ENCODE measurements at places on chromosomes 5 and 9. TPM values are rescaled to one million over a fixed set of nuclear protein-coding genes. Genes with fewer than 3 reads are reported as not detected.

DNA sequence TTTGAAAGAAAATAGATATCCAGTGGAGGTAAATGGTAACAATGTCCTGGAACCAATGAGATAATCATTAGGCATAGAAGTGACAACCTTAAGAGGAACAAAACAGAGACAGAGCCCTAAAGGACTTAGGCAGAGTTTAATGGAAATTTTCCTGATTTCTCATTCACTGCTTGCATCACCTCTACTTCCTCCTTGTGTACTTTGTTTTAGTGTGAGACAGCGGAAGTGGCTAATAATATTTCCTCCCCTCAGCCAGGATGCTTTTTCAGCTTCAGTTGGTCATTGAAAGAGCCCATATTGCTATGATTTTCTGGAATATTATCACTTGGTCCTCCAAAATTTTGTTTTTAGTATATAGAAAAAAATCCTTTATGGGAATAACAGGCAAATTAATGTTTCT, 153.4 kb upstream of the MPDZ start:
- no peak for DNase-seq

Gene ASTN2
- total RNA-seq = 3.0 TPM

GRCh38 chr5:175695161-175696126, 37.6 kb downstream of the HRH2 start:
- no peak for DNase-seq

DNA sequence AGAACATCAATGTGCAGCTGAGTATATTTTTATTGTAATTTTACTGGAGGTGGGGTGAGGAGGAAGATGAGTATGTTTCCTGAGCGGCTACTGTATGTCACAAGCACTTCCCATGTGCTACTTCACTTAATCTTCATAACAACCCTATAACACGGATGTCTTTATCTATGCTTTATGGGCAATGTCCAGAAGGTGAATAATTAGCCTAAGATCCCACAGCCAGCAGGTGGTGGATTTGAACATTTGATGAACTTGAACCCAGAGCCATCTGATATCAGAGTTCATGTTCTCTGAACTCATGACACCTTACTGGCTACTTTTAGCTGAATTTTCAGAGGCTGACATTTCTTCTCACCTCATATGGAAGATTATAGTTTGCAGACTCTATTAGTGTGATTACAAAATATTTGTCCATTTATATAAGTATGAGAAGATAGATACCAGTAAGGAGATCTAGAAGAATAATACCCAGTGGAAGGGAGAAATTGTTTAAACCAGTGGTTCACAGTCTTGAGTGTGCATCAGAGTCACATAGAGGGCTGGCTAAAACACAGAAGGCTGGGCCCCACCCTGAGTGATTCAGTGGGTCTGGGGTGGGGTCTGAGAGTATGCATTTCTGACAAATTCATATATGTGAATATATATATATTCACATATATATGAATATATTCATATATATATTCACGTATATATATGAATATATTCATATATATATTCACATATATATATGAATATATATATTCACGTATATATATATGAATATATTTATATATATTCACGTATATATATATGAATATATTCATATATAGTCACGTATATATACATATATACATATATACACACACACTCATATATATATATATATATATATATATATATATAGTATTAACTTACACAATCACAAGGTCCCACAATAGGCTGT, 164.4 kb upstream of the NR3C1 start:
- DNase-seq = no peak

Gene GDA
- total RNA-seq = not detected

DNA sequence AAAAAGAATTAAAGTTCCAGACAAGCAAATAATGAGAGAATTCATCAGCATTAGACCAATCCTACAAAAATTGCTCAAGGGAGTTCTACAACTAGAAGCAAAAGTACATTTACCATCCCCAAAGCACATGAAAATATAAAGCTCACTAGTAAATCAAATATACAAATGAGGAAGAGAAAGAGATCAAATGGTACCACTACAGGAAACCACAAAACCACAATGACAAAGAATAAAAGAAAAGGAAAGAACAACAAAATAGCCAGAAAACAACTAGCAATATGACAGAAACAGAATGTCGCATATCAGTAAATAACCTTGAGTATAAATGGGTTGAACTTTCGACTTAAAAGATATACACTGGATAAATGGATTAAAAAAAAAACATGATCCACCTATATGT, 739.0 kb downstream of the DTWD2 start:
- DNase-seq = no peak

DNA sequence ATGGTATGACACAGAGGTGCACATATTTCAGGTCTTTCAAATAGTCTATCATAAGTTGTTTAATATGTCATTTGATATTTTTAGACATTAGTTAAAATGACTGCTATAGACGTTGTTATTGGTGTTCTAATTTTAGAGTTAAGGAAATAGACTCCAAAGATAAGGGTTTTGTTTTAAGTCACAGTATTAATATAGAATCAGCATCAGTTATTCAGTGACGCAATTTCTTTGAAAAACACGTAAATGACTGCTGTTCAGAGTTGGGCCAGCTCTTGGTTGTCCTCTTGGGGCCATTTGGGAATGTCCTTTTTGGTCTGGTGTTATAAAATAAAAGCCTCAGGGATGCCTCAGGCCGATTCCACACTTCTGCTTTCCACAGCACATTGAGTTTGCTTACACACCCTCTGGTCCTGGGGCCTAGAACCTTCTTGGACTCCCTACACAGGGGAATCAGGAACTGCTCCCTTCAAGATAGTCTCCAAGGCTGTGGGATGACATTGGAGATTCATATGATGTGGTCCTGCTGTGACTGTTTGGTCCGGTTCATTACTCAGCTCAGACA, 14.3 kb downstream of the OTULIN start:
- DNase-seq = no peak

Data from activated CD4-positive, alpha-beta T cell treated with anti-CD3 and anti-CD28 coated beads for 36 hours (primary cell).